PC-3 (cell line): ENCODE measurements at places on chromosomes 6 and 20. TPM values are rescaled to one million over a fixed set of nuclear protein-coding genes. Genes with fewer than 3 reads are reported as not detected.
A peak's percentile ranks its signal among the peaks of the same experiment; 100 is the strongest.

DNA sequence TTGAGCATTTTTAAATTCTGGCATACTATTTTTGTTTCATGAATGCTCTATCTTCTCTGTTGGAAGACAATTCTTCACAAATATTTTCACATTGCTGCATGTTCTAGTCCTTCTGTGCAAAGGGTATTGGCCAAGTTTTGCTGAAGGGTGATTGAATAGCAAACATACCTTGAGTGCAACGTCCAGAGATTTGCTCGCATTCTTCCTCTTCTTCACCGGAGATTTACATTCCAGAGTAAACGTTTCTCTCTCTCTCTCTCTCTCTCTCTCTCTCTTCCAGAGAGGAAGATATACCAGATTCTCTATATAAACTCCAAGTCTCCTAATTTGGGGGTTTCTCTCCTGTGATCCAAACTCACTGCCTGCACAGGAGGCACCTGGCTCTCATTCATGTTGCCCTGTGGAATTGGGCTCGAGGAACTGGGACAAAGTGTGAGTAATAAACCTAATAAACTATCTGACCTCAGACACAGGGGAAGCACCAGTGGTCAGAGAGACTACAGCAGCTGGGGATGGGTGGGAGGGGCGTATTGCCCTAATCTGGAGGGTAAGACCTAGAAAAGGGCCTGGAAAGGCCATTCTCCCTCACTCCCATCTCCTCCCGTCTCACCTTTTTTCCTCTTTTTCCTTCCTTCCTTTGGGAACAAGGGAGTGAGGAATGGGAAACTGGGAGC, 1.1 kb upstream of the TREML1 start:
- DNase-seq, result no peak

GRCh38 chr6:141667580-141668309, 465.0 kb upstream of the GJE1 start:
- DNase-seq, result no peak

GRCh38 chr20:38635721-38636288, 34.2 kb downstream of the ARHGAP40 start:
- peak; percentile 79 for DNase-seq

- no peak for DNase-seq
These were observed 14.1 kb upstream of the JAG1 start for GRCh38 chr20:10687895-10688294.

- no peak for DNase-seq
These were observed 9.8 kb downstream of the BCAS4 start for GRCh38 chr20:50804437-50805348.

GRCh38 chr6:152977556-152977955, 5.3 kb downstream of the FBXO5 start:
- DNase-seq, result no peak

GRCh38 chr6:13454286-13455221, 32.8 kb downstream of the GFOD1 start:
- peak; percentile 57 for DNase-seq

GRCh38 chr6:89482126-89482525, 49.2 kb downstream of the ANKRD6 start:
- no peak for DNase-seq

- no peak for DNase-seq
These were observed 56.8 kb upstream of the HINT3 start for GRCh38 chr6:125899726-125900182.

DNA sequence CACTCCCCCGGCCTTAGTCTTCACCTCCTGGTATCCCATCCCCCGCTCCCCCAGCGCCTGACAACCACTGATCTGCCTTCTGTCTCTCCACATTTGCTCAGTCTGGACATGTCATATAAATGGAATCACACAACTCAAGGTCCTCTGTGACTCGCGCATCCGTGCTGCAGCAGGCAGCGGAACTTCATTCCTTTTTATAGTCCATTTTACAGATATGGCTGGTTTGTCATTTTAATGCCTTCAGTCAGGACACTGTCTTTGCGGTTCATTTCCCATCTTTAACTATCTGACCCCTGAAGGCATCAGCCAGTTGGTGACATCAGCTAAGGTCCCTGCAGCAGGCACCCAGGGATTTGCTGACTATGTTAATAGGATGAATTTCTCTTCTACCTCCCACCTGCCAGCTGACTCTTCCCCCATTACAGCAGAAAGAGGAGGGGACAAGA, 125.7 kb downstream of the ZMYND8 start:
- DNase-seq, result no peak

- DNase-seq, result no peak
These were observed 859.3 kb upstream of the FLRT3 start for GRCh38 chr20:15196547-15197255.

DNA sequence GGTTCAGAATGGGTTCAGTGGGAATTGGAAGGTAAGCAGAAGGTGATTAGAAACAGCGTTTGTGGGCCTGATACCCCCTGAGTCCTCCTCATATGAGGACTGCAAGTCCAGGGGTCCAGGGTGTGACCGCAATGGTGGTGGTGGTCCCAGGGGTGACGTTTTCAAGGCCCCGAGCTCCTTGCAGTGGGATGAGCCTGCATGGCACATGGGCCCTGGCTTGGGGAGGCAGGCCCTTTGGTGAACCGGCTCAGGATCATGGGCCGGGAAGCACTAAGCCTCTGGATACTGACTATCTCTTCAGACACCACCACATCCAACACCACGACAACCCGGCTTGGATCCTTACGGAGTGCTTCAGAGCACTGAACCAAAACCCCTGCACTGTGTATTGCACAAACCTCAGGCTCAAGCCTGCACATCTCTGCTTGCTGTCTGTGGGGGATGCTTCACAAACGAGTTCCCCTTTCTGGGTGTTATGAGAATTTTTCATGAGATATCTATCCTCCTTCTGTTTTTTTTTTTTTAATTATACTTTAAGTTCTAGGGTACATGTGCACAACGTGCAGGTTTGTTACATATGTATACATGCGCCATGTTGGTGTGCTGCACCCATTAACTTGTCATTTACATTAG, 67.9 kb downstream of the STK35 start:
- no peak for DNase-seq

DNA sequence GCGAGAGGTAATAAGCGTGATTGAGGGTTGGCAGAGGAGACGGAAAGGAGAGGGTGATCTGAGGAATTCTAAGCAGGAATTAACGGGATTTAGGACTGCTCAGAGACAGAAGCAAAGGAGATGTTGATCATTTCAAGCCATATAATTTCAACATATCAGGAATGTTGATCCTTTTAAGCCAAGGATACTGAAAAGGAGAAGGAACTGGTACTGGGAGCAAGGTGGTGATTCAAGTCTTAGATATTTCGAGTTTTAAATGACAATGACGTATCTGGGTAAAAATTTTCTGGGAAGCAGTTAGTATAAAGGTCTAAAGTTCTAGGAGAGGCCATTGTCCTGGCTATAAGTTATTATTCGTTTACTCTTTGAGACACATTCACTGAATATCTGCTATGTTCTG, 91.3 kb upstream of the OGFRL1 start:
- peak; percentile 64 for DNase-seq

- DNase-seq, result no peak
These were observed 1.2 kb upstream of the DLGAP4 start for GRCh38 chr20:36304786-36305495.

- DNase-seq, result no peak
These were observed 93.5 kb downstream of the B3GAT2 start for GRCh38 chr6:70863343-70863742.

GRCh38 chr20:4763261-4763660, 41.6 kb downstream of the PRND start:
- DNase-seq, result no peak

RSPO3 gene
- not detected in 2 replicates for total RNA-seq

RIMS4 gene
- total RNA-seq, result 0.04 and 0.17 TPM in 2 replicates

BACH2 gene
- total RNA-seq, result 4.8 and 7.0 TPM in 2 replicates
